ENCODE measurements at places on chromosomes 5 and 9.

DNA sequence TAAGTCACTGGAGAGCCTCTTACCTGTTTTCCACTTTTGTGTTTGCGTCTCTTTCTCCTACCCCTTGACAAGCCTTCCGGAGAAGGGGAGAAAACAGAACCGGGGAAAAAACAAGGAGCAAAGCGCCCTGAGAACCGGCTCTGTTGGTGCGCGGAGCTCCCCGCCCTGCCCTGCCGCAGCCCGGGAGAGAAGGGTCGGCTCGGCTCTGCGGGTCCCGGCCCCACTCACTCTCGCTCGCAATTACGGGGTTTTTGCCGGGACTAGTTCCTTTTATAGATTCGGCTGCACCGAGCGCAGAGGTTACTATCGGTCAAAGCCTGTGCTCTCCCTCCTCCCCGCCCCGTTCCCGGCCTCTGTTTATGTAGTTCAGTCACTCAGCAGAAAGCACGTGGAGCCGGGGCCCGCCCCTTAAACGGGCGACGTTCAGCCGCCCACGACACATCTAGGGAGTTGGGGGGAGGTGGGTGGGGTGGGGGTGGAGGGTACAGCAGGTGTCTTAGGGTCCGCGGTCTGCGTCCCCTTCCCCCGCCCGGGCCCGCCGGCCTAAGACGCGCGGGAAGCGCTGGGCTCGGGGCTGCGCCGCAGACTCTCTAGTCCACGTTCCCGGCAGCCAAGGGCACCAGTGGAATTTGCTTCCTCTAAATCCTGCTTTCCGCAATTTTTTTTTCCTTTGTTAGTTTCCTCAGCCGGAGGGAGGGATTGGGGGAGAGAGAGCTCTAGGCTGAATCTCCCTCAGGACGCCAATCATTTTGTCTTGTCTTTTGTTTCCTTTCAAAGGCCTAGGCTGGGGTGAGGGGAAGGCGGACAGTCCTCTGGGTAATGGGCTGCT lies at the start of gene ABCA1:
Gene ABCA1 (minus strand): TSS at position 244 of the 829 bp plus-strand sequence. CDS start 24,476 bp downstream, outside the sequence.
- DNase-seq, result peak; percentile 40

DNA sequence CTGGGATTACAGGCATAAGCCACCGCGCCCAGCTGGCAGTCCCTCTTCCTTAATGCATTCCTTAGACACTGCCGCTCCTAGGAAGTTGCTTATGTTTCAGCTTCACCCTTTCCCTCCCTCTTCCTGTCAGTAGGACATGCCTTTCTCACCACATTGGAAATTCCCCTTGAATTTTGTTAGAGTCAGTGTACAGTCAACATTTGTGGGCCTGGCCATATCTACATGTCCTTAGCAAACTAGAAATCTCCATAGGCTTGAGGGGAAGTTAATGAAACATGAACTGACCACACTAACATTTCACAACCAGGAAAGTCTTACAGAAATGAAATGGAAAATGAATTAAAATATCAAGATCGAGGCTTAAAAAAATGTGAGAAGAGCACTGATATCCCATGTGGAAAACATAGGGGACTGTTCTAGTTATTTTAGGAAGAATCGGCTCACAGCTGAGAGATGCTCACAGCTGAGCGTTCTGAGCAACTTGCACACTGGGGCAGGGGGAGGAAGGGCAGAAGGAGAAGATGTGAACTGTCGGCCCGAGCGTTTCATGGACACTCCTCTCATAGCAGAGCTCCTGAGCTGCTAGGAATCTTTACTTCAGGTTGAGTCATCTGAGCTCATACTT lies 21.1 kb upstream of the LVRN start:
- DNase-seq, result no peak

DNA sequence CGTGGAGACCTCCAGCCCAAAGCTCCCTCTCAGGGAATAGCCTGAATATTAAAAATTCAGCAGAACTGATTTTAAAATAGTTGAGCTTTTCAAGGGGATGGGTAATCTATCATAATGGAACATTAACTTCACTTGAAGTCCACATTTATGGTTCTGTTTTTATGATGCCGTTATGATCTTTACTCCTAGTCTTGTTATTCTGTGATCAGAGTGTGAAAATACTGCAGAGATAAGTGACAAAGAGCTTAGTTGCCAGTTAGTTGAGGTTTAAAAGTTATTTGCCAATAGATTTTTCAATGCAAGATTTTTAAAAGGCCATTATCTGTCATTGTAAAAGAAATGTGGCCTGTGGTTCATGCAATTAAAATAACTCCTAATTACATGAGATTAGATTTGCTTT lies 189.9 kb upstream of the RGMB start:
- no peak for DNase-seq

- DNase-seq, result no peak
These were observed 308.8 kb upstream of the NREP start for GRCh38 chr5:112065781-112066180.

- no peak for DNase-seq
These were observed 288.7 kb downstream of the FBXL17 start for GRCh38 chr5:108093186-108093585.

DNA sequence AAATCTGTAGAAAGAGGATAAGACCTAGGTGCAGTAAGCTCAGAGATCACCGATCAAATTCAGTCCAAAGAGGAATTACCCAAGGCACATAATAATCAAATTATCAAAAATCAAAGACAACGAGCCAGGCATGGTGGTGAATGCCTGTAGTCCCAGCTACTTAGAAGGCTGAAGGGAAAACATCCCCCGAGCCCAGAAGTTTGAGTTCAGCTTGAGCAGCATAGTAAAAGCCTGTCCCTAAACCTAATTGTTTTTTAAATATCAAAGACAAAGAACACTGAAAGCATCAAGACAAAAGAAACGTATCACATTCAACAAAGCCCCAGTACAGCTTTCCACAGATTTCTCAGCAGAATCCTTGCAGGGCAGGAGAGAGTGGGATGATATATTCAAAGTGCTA lies 122.9 kb downstream of the CEP120 start:
- no peak for DNase-seq

DNA sequence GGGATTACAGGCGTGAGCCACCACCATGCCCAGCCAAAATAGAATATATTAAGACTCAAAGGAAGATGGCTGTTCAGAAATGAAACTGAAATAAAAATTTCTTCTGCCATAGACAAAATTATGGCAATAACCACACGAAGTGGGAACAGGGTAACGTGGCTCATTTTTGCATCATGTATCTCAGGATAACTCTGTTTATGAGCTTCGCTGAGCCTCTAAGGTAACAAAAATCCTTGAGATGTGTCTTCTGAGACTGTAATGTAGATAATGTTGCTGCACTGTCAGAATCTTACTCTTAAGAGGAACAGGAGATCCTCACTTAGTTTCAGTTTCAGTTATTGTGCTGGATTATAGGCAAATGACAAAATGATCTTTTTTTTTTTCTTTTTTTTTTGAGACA lies 153.8 kb downstream of the GOLPH3 start:
- no peak for DNase-seq

DNA sequence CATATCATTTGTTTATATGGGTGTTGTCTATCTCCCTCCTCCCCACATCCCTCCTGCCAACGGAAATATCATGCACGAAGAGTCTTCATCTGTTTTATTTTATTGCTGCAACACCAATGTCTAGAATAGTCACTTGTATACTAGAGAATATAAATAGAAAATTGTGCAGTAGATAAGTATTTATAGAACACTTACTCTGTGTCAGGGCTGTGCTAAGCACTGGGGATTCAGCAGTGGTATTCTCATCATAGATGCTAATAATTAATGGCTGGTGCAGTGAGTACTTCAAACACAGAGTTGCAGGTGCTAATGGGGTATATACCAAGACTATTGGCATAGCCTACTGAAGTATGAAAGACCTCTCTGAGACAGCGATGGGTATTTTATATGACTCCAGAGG lies 353.5 kb upstream of the CDH6 start:
- no peak for DNase-seq

- no peak for DNase-seq
These were observed 319.8 kb upstream of the TRPM3 start for GRCh38 chr9:71441266-71441665.

DNA sequence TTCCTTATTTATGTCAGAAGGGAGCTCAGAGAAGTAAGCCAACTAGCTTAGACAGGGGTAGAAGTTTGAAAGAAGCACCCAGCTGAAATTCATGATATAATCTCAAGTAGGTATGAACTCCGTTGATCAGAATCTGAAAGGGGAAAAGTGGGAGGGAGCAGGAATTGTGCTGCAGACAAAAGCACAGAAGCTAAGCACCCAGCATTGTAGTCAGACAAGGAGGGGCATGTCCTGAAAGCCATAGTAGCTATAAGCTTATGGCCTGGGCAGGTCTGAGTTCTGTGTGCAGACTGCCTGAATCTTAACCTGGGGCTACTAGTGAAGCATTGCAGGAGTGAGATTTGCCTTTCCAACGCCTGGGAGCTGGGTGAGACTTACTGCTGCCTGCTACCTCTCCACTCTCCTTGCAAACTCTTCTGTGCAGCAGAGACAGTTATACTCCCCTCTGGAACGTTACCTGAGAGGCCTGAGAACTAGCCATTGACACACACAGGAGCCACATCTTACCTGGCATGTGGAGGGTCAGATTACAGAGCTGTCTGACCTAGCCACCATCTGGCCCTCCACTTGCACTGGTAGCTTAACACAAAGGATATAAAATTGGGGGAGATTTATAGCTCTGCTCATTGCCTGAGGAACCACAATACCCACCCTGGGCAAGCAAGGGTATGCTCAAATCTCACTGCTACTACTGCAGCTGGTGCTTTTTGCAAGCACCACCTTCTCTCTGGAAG lies 9.8 kb upstream of the CYLC2 start:
- DNase-seq, result no peak

- DNase-seq, result no peak
These were observed 57.8 kb downstream of the RORB start for GRCh38 chr9:74554751-74555419.

- no peak for DNase-seq
These were observed 83.0 kb downstream of the OXCT1 start for GRCh38 chr5:41787265-41787664.

DNA sequence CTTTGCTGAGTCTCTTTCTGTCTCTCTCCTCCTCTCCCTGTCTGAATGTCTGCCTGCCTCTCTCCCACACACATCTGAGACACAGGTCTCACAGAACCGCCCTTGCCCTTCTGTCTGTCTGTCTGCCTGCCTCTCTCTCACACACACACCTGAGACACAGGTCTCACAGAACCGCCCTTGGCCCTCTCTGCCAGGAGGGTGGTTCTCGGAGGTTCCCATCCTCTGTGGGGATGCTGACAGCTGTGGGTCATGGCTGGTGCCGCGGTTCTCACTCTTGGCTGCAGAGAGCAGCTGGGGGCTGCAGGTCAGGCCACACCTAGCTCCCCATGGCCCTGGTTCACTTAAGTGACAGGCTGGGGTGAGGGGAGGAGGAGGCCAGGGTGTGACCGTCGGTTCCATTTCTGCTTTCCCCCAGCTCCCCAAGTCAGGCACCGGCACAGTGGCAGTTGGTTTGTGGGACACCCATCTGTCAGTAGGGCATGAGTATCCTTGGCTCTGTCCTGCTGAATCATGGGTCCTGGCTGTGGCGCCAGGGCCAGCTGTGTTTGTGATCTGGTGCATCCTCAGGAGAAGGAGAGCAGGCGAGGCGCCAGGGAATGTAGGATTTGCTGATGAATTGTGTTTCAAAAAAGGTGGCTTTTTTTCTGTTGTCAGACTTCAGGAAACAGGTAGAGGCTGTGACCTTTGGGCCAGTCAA lies 42.3 kb upstream of the CLPTM1L start:
- no peak for DNase-seq

GRCh38 chr9:9992936-9993335 lies 619.9 kb downstream of the PTPRD start:
- no peak for DNase-seq

GRCh38 chr9:113178087-113178486 lies 27.3 kb downstream of the SLC31A2 start:
- no peak for DNase-seq

DNA sequence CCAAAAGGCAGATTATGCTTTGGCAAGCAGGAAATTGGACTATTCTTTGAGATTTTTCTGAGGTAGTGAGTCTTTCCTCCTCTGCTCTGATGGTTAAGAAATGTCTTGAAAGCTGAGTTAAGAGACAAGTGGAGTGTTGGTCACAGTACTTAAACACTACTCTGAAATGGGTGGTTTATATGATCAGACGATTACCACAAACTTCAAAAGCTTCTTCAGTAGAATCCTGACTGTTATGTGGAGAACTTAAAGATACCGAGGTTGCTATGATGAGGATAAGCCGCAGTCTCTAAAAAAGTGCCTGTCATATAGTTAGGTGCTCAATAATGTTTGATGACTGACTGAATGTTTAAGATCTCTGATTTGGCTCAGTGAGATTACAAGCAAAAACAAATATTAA lies 24.3 kb downstream of the GCNT4 start:
- no peak for DNase-seq

DNA sequence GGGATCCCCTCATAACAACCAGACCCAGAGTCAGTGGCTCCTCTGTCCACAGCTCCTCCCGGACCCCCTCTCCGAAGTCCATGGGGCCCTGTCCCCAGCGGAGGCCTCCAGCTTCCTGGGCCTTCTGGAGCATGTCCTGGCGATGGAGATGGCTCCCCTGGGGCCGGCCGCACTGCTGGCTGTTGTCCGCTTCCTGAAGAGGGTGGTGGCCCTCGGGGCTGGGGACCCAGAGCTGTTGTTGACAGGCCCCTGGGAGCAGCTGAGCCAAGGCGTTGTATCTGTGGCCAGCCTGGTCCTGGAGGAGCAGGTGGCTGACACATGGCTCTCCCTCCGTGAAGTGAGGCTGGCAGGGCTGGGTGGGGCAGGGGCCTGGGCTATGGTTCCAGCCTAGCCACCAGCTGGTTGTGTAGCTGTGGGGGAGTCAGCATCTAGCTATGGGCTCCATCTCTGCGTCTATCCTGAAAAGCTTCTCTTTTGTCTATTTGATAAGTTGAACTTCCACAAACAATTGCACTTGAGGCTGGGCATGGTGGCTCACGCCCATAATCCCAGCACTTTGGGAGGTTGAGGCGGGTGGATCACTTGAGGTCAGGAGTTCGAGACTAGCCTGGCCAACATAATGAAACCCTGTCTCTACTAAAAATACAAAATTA lies 4.7 kb downstream of the ADGRD2 start:
- no peak for DNase-seq

- no peak for DNase-seq
These were observed 2.6 kb downstream of the HDAC3 start for GRCh38 chr5:141633871-141634561.

DNA sequence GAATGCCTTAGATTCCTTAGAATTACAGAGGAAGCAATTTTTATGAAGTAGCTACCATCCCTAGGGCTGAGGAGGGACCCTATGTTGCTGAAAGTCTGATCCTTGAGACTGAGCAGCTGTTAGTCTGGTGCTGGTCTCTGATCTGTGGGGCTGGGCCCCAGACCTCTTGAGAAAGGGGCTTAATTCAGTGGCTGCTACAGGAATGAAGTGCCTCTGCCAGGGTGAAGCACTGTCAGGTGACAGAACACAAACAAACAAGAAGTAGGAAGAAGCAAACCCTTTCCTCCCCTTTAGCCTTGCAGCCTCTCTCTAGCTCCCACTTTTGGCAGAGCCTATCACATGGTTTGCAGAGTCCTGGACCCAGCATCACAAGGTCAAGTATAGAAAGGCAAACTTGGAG lies 64.0 kb upstream of the STC2 start:
- DNase-seq, result no peak
